Stimulated activated CD4-positive, alpha-beta T cell treated with anti-CD3 and anti-CD28 coated beads, Interleukin-4, amount 100 ng/mL, for 48 hours (primary cell): ENCODE measurements at places on chromosomes 2 and 18.

- DNase-seq = no peak
Measured at GRCh38 chr2:165369131-165369897, 100.2 kb upstream of the CSRNP3 start.

- DNase-seq = no peak
Measured at GRCh38 chr18:50320719-50321118, 33.2 kb upstream of the CXXC1 start.

- no peak for DNase-seq
Measured at GRCh38 chr2:120749506-120750431, 14.1 kb downstream of the GLI2 start.

- DNase-seq = no peak
Measured at GRCh38 chr2:152858594-152859265, 140.3 kb downstream of the ARL6IP6 start.

DNA sequence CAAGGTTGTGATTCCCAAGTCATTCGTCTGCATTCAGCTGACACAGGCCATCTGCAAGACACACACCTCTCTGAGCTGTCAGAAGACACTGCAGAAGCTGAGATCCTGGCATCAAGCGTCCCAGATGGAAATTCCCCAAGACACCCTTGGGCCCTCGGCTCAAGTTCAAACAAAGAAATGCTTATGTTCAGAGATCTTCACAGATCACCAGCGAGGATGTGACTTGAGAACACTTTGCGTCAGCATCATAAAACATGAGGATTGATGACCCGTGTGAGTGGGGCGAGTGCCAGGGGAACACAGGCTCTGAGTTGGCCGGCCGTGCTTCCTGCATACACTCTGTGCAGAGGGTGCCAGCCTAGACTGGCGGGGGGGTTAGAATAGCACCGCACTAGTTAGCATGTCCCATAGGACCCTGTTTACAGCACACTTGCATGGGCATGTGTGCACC lies 36.8 kb downstream of the KCNIP3 start:
- no peak for DNase-seq

GRCh38 chr2:127636248-127637235 lies 9.4 kb upstream of the GPR17 start:
- no peak for DNase-seq

DNA sequence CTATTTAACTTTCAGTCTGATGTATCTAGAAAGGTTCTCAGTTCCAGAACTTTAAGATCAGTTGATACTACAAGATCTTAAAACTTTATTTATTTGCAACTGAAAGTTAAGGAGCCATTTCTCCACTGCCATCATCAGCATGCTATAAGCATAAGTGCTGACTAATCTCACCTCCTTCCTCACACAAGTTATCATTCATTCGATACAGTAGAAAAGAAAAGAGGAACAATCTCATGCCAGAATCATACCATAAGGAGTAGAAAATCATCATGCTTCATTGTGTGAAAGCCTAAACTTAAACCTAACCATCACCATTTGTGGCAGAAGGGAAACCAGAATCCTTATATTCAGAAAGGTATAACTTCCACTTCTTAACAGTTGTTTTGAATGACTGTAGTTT lies 176.6 kb upstream of the NRXN1 start:
- no peak for DNase-seq

GRCh38 chr2:26568076-26568890 lies 72.9 kb downstream of the CIB4 start:
- no peak for DNase-seq

DNA sequence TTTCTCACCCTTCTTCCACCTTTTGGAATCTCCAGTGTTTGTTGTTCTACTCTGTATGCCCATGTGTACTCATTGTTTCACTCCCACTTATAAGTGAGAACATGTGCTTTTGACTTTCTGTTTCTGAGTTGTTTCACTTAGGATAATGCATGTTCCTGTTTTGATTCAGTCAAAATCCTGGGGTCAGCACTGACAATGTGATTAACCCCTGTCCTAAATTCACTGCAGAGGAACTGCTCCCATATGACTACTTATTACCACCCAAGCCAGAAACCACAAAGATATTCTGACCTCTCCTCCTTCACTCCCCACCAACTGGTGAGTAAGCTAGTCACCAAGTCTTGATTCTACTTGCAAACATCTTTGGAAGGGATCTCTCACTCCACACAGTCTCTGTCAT lies 251.4 kb upstream of the TCF4 start:
- DNase-seq = no peak

DNA sequence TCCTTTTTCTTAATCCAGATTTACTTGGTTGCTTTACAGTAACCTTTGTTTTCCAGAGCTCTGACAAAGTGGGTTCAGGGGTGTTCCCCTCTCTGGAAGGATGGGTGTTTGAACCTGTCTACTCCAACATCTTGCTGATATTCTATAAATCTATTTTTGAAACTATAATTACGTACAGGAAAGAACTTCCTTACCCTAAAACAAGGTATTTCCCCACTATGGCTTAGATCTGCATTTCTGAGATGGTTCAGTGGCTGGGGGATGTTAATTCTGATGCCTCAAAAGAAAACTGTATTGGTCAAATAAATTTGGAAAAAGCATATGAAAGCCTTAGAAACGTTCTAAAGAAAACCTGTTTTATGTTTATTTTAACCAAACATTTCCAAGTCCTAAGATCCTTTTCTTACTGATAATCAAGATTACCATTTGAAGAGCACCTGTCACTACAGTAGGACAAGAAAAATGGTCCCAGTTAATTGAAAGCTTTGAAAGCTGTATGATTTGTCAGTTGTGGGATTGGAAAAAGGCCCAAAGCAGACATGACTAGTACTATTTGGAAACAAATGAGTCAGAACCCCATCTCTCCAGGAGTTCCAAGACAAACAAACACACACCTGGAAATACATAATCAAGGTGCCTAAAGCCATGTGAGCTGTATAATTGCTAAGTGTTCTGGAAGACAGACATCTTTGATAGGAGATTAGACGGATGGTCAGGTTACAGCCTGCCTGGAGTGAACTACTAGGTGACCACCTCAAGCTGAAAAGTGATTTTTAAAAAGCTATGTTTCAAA lies 57.5 kb downstream of the KDM3A start:
- no peak for DNase-seq

- no peak for DNase-seq
Measured at GRCh38 chr18:38551881-38552280, 986.3 kb upstream of the CELF4 start.

DNA sequence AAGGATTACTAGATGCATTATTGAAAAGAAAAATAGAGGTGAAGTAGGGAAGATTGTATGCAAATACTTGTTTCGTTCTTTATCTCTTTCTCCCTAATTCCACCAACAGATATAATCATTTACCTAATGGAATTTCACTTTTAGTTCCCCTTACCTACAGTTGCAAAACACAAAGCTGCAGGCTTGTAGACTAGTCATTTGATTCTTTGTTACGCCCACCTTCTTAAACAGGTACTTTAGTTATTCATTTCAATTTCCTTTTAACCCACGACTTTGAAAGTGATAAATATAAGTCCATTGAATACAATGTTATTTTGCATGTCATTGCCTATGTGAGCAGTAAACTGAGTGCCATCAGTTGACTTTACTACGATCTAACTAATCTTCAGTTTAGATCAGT lies 3.9 kb upstream of the HRH4 start:
- no peak for DNase-seq
